ENCODE measurements at places on chromosomes 2 and 18. TPM values are rescaled to one million over a fixed set of nuclear protein-coding genes. Genes with fewer than 3 reads are reported as not detected.
A peak's percentile ranks its signal among the peaks of the same experiment; 100 is the strongest.

GRCh38 chr18:12958478-12958877 lies 10.7 kb downstream of the SEH1L start:
- H3K4me3 ChIP-seq = no peak overlapping the region
- H3K36me3 ChIP-seq = peaks cover 41% of the 10 kb centered on the region
- DNase-seq = no peak
- H3K4me1 ChIP-seq = no peaks in the 10 kb centered on the region

DNA sequence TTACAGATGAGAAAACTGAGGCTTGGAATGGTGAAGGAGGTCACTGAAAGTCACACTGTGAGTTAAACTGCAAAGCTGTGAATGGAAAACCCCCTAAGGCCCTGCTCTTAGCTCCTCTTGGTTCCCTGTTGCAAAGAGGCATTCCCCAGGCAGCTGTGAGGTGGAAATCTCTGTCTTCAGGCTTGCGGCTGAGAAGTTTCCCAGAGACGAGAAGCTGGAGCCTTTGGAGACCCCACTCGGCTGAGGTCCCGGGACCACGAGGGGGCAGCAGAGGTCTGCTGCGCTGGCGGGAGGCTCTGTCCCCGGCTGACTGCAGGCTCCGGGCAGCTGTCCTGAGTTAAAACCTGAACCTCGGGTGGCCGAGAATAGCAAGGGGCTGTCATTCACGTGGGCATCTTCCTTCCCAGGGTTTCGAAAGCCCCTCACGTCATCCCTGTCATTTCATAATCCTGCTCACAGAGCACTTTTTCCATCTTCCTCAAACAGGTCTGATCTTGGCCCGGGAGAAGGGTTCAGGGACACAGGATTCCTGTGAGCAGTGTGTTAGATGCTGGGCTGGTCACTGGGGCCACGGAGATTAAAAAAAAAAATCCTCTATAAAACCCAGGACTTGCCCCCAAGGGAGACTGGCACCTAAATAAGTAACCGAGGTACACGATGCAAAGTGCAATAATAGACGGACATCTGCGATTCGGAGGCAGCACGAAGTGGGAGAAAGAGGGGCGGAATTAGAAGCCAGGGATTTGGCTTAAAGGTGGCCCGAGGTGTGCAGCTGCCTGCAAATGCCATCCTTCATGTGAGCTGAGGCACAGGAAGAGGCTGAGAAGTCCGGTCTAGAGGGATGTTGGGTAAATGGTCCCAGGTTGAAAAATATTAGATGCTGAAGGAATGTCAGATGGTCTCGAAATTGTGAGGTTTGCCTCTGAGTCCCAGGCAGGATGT lies 24.6 kb upstream of the ATOH8 start:
- H3K4me1 ChIP-seq = no peaks in the 10 kb centered on the region
- no peak overlapping the region for H3K4me3 ChIP-seq
- DNase-seq = peak; percentile 91
- H3K27ac ChIP-seq = no peak overlapping the region

COPS9 gene
- 91.7 TPM for total RNA-seq

DNA sequence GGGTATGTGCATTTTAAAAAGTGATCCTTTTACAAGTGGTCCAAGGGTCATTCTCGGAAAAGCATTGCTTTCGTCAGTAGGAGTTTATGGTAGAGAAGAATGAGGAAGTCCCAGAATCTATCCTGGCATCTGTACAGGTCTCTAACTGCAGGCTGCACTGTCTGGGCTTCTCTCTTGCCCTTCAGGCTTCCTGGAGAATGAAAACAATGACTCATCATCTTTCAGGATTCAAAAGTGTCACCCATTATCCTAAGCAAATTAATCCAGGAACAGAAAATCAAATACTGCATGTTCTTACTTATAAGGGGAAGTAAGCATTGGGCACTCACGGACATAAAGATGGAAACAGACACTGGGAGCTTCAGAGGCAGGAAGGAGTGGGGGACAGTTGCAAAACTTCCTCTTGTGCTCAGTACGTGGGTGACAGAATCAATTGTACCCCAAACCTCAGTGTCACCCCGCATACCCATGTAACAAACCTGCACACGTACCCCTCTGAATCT lies 60.2 kb upstream of the TXNDC2 start:
- H3K4me1 ChIP-seq = no peaks in the 10 kb centered on the region
- H3K27ac ChIP-seq = no peak overlapping the region
- H3K4me3 ChIP-seq = no peak overlapping the region
- H3K36me3 ChIP-seq = no peaks in the 10 kb centered on the region
- no peaks in the 10 kb centered on the region for H3K27me3 ChIP-seq

DCC gene
- total RNA-seq = 0.70 TPM

DNA sequence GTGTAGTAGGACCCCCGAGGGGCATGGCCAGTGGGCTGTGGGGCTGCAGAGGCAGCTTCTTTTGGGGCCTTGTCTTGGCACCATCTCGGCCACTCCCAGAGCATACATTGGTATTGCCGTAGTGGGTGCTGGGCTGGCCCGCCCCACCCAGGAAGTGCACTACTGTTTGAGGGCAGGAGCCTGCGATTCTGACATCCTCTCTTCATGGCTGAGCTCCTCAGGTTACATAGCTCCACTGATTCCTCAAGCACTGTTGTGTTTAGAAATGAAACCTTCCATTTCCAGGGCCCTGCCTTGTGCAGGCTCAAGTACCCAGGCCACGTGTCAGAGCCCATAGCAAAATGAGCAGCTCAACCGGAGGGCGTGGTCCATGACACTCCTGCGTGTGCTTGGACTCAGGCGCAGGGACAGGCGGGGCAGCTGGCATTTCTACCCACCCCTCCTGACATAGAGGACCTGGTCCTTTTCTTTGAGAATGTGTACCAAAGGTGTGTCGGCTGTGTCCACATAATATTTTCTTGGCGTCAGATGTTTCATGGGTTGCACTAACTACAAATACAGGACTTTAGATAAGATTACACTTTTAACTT lies 67.9 kb downstream of the DGKD start:
- DNase-seq = no peak
- no peaks in the 10 kb centered on the region for H3K36me3 ChIP-seq
- H3K27ac ChIP-seq = no peak overlapping the region
- H3K27me3 ChIP-seq = no peaks in the 10 kb centered on the region

DNA sequence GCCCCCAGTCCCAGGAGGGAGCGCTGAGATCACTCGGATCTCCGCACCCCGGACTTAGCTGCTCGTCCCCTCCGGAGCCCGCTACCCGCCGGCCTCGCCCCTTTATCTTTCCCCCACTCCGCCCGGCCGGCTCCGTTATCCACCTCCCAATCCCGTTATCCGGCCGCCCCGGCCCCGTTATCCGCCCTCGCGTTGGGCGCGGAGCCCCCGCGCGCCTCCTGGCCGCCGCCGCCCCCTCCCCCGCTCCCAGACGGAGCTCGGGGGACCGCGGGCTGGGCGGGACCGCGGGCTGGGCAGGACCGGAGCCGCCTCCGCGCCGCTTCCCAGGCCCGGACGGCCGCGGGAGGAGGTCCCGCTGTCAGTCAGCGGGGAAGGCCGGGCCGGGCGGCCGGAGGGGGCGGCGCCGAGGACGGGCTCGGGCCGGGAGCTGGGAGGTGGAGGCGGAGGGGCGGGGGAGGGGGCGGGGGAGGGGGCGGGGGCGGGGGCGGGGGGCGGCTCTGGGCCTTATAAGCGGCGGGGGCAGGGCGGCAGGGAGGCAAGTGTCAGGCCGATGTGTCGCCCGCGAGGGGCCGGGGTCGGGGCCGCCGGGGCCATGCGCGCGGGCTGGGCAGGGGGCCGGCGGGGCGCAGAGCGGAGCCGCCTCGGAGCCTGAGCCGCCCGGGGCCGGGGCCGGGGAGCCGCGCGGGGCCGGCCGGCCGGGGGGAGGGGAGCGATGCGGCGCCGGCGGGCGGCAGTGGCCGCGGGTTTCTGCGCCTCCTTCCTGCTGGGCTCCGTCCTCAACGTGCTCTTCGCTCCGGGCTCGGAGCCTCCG lies at the start of gene PKDCC:
Gene PKDCC (plus strand): TSS at position 534 of the 811 bp plus-strand sequence. CDS start 179 bp downstream, at position 713.
- peak within 1 kb of the TSS; percentile 74 for H3K4me3 ChIP-seq
- H3K27ac ChIP-seq = 0 out of 2 replicates have a peak within 1 kb of the TSS, but pooled peaks have one; percentile 50
- H3K36me3 ChIP-seq = no peaks in the 10 kb centered on the region
- peaks cover 58% of the 10 kb centered on the region for H3K4me1 ChIP-seq
- peak; percentile 86 for DNase-seq

DNA sequence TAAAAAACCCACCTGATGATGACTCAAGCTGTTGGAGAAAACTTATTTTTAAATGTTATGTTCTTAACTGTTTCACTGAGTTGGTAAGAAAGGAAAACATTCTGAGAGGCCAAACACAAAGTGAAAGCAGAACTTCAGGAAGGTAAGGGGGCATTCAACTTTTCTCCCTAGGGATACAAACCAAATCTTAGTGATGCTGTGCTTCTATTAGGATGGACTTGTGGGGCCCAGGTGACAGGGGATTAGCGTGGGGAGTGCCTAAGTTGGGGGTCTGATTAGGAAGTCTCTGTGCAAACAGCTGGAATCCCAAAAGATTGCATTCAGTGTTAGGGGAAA lies 18.5 kb downstream of the PDCL3 start:
- H3K36me3 ChIP-seq = no peaks in the 10 kb centered on the region
- no peaks in the 10 kb centered on the region for H3K4me1 ChIP-seq
- H3K27me3 ChIP-seq = no peaks in the 10 kb centered on the region

DNA sequence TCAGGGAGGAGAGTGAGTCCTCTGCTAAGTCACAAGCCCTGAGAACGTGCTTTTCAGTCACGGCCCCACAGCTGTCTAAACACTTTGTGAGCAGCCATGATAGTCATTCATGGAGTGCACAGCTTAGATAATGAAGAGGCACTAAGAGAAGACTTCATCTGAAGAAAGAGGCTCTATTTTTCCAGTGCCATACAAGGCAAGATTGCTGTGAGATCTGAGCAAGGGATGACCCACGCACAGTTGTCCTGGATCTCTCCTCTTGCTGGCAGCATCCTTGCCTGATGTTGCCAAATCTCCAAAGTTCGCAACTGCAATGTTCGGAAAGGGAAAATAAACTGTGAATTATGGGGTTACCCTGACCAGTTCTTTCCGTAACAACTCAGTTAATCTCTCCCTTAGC lies 418.7 kb downstream of the MEIS1 start:
- H3K4me3 ChIP-seq = no peak overlapping the region
- DNase-seq = no peak
- H3K27me3 ChIP-seq = no peaks in the 10 kb centered on the region
- H3K27ac ChIP-seq = no peak overlapping the region

COLEC12 gene
- total RNA-seq = 4.0 TPM

Measured in GM23338 (cell line).